Vagina (tissue), 2 donors: ENCODE measurements at places on chromosomes 2 and 18. TPM values are rescaled to one million over a fixed set of nuclear protein-coding genes. Genes with fewer than 3 reads are reported as not detected.
A peak's percentile ranks its signal among the peaks of the same experiment; 100 is the strongest.

DNA sequence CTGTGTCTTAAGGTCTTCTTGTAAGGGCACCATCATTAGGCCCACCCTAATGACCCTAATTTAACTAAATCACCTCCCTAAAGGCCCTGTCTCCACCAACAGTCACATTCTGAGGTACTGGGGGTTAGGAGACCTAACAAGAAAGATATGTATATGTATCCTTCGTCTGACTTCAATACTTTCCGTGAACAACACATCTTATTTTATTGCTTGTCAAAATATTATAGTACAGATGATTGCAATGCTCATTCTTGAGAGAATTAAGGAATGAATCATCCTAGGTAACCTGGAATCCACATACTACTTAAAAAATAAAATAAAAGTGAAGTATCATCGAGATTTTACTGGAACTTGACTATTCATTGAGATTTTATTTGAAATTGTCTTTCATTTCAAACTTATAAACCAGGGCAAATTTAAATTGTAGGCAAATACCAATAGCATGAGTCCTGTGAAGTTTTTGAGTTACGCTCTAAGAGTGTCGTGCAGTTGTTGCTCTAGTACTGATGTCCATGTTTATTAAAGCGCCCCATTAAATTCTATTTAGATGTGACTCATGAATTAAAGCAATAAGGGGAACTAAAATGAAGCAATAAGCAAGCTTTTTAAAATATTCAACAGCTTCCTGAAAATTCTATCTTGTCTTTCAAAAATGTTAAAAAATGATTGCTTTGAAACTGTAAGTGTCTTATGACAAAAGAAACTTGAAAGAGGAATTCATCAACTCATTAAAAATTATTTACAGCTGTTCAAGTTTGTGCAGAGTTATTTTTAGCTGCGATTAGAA, 40.0 kb downstream of the CCDC102B start:
- no peaks in the 10 kb centered on the region for H3K36me3 ChIP-seq
- H3K4me1 ChIP-seq = no peaks in the 10 kb centered on the region
- H3K27ac ChIP-seq = peak overlapping the region; percentile 65
- no peak for DNase-seq

GRCh38 chr2:153766415-153766814, 105.3 kb upstream of the GALNT13 start:
- no peaks in the 10 kb centered on the region for H3K36me3 ChIP-seq
- H3K4me1 ChIP-seq = no peaks in the 10 kb centered on the region
- DNase-seq = no peak
- no peak overlapping the region for H3K4me3 ChIP-seq
- H3K27me3 ChIP-seq = no peaks in the 10 kb centered on the region

DNA sequence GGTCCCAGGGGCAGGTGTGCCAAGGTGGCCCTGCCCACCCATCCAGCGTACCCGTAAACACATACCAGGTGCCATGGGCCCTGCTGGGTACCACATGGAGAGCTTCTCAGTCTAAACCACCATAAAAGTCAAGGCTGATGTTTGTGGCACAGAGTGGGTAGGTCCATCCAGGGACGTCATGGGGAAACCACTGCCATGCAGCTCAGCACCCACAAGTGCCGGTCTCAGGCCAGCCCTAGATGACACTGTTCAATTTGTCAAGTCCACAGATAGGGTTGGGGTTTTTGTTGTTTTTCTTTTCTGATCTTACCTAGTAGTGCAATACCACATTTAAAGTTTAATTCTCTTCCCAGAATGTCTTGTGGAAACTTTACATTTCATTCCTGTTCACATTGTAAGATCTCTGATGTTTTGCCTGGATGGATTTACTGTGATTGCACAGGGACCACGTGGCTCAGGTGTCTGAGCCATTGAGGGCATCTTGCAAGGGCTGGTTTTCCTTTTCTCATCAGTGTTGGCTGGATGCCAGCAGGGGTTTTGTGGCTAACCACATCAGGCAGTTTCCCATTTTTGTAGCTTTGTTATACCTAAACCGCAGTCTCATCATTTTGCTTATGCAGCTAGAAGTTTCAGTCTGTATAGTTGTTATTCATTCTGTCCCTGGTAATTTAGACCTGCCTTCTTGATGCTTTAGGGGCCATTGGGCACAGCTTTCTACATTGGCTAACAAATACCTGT, 64.7 kb downstream of the STK25 start:
- no peak for DNase-seq
- peaks cover 16% of the 10 kb centered on the region for H3K36me3 ChIP-seq

Gene TP53I3
- 31.9 TPM for total RNA-seq

Gene TIGD1
- total RNA-seq = 1.2 TPM

Gene LYG1
- total RNA-seq = not detected

- no peak overlapping the region for H3K27ac ChIP-seq
- no peaks in the 10 kb centered on the region for H3K27me3 ChIP-seq
- no peaks in the 10 kb centered on the region for H3K36me3 ChIP-seq
- no peak overlapping the region for H3K4me3 ChIP-seq
Measured at GRCh38 chr2:145572238-145572637, 1052.3 kb upstream of the ZEB2 start.
